ENCODE measurements at places on chromosomes 12 and 14.

- no peak for DNase-seq
These were observed 219.3 kb upstream of the PELI2 start for GRCh38 chr14:55898938-55899337.

DNA sequence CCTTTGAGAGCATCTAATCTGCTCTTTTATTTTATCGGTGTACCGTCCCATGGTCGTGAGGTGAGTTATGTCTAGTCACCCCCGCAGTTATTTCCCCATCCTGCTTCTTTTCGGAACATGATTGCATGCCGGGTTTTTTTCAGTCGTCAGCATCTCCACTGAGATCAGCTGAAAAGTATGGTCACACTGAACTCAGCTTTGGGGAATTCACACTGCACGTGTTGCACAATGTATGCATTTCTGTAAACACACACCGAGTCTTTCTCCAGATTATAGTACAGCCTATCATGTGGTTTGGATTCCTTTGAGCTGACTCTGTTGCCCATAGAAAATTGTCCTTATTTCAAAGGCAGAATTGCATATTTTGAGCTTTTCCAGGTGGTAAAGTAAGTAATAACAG, 24.6 kb downstream of the PLXNC1 start:
- no peak for DNase-seq

GRCh38 chr12:48175613-48176416, 7.6 kb upstream of the CCDC184 start:
- DNase-seq, result no peak

DNA sequence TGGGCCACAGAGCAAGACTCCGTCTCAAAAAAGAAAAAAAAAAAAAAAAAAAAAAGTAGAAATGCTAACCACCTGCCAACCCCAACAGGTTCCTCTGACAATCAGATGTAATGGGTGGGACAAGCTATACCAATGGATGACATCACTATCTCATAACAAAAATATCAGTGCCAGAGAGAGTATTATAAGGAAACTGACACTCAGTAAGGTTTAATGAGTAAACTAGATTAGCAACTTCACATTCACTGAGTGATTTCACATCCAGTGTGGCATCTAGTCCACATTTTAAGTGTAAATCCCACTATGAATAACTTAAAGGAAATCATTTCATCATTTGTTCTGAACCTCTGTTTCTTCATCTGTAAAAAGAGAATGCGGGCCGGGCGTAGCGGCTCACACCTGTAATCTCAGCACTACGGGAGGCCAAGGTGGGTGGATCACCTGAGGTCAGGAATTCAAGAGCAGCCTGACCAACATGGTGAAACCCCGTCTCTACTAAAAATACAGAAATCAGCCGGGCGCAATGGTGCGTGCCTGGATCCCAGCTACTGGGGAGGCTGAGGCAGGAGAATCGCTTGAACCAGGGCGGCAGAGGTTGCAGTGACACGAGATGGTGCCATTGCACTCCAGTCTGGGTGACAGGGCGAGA, 1.8 kb downstream of the SART3 start:
- no peak for DNase-seq

- DNase-seq, result no peak
These were observed 82.5 kb upstream of the FICD start for GRCh38 chr12:108432423-108433121.

- no peak for DNase-seq
These were observed 714.2 kb downstream of the SLC6A15 start for GRCh38 chr12:84198294-84198946.

GRCh38 chr12:94183708-94184379, 35.5 kb downstream of the PLXNC1 start:
- DNase-seq, result no peak

DNA sequence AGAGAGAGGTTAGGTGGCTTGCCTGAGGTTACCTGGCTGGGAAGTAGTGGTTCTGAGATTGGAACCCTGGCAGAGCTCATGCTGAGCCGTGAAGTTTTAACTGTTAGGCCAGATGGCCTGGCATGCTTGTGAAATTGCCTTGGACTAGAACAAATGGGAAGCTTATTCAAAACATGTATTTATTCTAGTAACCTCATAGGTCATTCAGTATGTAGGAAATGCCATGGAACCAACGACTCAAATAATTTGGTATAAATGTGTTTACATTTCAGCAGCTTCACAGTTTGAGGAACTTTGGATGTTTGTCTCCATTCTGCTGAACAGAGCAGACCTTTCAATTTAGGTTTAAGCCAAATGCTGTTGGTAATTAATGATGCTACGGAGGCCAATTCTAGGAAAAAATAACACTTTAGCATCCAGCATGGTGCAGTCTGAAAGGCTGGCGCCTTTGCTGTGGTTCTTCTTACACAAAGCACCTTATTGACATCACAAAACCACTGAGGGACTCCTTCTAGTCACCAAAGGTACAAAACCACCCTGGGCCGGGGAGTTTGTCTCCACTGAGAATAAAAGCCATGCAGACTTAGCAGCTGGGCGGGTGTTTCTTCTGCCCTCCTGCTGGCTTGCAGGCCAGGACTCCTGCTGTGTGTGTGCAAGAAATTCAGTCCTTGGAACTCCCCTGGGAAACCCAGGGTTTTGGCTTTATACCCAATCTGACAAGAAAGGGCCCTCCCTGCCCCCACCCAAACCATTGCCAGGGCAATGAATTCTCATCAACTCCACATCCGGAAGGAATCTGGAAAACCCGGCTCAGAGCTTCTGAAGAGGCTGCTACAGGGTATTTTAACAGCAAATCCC, 64.2 kb downstream of the ELK3 start:
- no peak for DNase-seq

DNA sequence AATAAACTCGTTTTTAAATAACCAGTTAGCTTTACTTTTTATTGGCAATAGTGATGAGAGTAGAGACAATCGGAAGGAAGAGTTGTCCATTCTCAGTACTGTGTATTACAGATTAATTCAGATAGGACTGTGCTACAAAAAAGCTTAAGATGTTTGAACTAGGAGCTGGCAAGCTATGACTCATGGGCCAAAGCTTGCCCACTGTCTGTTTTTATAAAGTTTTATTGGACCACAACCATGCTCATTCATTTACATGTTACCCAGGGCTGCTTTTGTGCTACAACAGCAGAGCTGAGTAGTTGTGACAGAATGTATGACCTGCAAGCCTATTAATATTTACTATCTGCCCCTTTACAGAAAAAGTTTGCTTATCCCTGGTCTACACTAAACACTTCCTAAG, 19.4 kb downstream of the GNS start:
- no peak for DNase-seq

- DNase-seq, result no peak
These were observed 107.0 kb upstream of the CRY1 start for GRCh38 chr12:107200394-107200793.

DNA sequence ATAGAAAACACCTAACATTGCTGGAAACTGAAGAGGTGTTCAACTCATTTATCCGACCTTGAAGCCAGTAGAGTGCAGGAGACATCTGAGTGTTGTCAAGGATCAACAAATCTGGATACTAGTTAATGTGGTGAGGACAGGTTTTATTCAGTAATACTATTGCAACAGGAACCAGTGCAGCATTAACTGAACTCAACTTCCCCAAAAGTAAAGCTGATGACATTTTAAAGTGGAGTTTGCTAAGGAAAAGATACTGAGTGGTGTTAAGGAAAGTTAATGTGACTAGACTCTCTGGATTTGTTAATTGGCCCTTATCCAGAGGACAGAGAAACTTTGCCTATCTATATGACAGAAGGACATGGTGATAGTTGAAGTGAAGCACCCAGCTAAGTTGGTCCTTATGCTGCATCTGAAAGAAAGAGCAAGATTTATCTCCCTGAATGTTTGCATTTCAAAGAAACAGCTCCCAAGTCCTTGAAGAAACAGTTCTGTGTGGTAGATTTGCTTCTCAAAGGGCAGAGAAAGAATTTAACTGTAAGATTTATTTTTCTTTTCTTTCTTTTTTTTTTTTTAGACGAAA, 1.2 kb upstream of the CLEC7A start:
- DNase-seq, result no peak

- DNase-seq, result no peak
These were observed 16.5 kb upstream of the LTA4H start for GRCh38 chr12:96051756-96052485.

GRCh38 chr14:67564236-67564635, 31.1 kb downstream of the PLEKHH1 start:
- no peak for DNase-seq

GRCh38 chr14:65258391-65258790, 154.1 kb upstream of the FUT8 start:
- DNase-seq, result no peak

DNA sequence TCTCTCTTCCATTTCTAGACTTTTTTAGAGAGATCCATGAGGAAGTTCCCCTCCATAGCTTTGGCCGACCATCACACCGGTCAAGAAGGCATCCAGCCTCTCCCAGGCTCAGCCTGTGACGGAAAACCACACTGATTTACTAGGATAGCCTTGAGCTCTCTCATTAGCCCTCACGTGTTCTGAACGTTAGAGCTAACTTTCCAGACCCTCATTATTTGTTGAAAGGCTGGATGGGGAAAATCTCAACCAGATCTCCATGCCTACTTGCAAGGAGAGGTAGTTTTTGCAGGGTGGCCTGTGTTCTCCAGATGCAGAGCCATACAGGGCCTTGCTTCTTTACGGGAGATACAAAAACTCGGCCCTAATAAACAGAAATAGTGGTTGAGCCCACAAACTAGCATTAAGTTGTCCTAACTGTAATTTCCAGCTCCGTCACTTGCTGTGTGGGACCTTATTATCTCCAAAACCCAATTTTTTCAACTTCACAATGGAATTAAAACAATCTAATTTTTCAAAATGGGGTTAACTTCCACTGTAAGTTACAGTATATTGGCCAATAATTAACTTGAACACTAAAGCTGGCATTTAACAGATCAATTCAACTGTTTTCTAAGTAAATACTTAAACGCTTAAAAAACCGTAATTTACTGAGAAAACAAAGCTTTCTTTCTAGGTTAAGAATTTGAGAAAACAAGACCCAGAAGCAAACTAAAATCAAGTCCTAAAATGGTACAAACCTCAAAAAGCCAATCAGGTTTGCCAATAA, 65.3 kb downstream of the KLHL28 start:
- no peak for DNase-seq

- no peak for DNase-seq
These were observed 607.0 kb downstream of the BCL11B start for GRCh38 chr14:98665007-98665406.

DNA sequence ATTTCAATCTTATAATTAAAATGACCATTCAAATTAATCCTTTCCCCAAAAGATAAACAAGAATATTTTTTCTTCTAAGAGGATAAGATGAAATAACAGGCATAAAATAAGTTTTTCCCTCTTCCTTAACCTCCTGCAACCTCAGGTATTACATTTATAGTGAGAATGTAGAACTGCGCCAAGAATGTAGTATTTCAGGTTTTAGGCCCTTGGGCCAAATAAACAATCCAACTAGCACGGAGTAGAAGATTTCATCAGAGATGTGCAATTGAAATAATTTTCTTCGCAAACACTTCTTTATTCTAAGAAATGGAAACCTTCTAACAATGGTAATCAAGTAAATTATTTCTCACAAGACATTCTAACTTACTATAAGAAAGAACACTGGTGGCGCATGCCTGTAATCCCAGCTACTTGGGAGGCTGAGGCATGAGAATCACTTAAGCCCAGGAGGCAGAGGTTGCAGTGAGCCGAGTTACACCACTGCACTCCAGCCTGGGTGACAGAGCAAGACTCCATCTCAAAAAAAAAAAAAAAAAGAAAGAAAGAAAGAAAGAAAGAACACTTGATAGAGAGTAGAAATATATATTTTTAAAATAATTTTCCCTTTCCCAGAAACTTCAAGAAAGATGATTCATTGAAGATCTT, 100.8 kb downstream of the TAOK3 start:
- no peak for DNase-seq

DNA sequence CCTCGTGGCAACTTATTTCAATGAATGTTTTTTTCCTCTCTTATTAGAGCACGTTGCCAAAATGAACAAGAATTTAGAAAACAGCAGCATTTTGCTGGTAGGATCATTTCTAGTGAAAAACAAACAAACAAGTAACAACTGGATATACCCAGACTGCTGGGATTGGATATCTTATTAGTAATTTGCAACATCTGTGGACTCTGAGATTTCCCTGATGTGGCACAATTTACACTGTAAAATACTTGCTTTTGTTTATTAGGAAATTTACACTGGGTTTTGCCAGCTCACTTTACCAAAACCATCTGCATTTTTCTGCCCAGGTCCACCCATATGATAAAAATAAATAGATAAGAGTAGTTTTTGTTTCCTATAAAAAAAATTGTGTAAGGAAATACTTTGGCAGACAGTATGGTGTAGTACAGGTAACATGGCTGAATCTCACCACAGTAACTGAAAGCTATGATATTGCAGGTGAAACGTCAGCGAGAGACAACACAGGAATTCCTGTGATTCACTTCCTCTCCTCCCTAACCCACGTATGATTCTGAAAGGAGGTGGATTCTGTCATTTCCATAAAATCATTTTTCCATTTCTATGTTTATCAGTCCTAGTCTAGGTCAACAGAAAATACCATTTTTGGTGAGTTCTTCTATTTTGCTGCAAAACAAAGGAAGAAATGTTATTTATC, 176.2 kb upstream of the NOVA1 start:
- no peak for DNase-seq

GRCh38 chr12:111781085-111781658, 14.4 kb downstream of the ALDH2 start:
- no peak for DNase-seq

GRCh38 chr12:101455685-101456084, 19.5 kb upstream of the SPIC start:
- DNase-seq, result no peak

GRCh38 chr12:57523706-57524614, 1.3 kb downstream of the MBD6 start:
- DNase-seq, result no peak
